ENCODE measurements at places on chromosomes 13 and 19. TPM values are rescaled to one million over a fixed set of nuclear protein-coding genes. Genes with fewer than 3 reads are reported as not detected.

TLE2 gene
- total RNA-seq, result 3.1 TPM

B3GNT8 gene
- total RNA-seq, result 0.61 TPM

BRME1 gene
- total RNA-seq, result 6.9 TPM

STAP2 gene
- 6.2 TPM for total RNA-seq

SOHLH2 gene
- not detected for total RNA-seq

AP1M2 gene
- not detected for total RNA-seq

CD209 gene
- total RNA-seq, result not detected

PCCA gene
- 7.7 TPM for total RNA-seq

CDX2 gene
- not detected for total RNA-seq

KL gene
- total RNA-seq, result 0.19 TPM

ZNF98 gene
- not detected for total RNA-seq

SHISA2 gene
- 0.21 TPM for total RNA-seq

CLDND2 gene
- 21.6 TPM for total RNA-seq

RFX2 gene
- total RNA-seq, result 5.5 TPM

IFNL1 gene
- total RNA-seq, result not detected
